Fibroblast of upper back skin (primary cell): ENCODE measurements at places on chromosomes 11 and 22.

DNA sequence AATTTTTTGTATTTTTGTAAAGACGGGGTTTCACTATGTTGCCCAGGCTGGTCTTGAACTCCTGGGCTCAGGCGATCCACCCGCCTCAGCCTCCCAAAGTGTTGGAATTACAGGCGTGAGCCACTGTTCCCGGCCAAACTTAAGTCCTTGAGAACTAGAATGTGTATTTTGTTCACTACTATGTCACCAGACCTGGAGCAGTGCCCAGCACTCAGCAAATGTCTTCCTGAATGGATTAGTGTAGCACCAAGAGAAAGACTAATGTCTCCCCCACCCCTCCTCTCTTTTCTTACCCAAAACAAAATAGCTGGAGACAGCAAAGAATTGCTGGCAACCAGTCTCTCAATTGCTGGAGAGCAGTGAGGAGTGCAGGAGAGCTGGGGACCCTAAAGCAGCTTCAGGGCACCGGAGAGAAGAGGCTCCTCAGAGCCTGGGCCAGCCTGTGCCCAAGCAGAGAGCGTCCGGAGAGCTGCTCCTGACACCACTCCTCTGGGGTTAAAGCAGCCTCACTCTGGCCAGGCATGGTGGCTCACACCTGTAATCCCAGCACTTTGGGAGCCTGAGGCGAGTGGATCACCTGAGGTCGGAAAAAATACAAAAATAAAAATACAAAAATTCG is 14.9 kb downstream of the SLC25A18 start:
- peak; percentile 46 for DNase-seq

DNA sequence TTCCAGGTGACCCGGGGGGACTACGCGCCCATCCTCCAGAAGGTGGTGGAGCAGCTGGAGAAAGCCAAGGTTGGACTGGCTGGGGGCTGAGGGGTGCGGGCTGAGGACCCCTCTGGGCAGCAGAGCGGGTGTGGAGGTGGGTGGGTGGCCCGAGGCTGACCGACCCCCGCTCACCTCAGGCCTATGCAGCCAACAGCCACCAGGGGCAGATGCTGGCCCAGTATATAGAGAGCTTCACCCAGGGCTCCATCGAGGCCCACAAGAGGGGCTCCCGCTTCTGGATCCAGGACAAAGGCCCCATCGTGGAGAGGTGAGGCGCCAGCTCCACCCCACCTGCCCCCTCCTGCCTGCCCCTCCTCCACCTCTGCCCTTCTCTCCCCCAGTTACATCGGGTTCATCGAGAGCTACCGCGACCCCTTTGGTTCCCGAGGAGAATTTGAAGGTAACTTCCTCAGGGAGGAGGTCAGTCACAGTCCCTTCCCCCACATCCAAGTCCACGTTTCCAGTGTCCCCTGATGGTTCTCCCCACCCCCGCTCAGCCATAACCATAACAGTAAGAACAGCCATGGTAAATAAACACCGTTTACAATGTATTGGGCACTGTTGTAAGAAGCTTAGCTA is 11.2 kb downstream of the DPP3 start:
- no peak for DNase-seq

DNA sequence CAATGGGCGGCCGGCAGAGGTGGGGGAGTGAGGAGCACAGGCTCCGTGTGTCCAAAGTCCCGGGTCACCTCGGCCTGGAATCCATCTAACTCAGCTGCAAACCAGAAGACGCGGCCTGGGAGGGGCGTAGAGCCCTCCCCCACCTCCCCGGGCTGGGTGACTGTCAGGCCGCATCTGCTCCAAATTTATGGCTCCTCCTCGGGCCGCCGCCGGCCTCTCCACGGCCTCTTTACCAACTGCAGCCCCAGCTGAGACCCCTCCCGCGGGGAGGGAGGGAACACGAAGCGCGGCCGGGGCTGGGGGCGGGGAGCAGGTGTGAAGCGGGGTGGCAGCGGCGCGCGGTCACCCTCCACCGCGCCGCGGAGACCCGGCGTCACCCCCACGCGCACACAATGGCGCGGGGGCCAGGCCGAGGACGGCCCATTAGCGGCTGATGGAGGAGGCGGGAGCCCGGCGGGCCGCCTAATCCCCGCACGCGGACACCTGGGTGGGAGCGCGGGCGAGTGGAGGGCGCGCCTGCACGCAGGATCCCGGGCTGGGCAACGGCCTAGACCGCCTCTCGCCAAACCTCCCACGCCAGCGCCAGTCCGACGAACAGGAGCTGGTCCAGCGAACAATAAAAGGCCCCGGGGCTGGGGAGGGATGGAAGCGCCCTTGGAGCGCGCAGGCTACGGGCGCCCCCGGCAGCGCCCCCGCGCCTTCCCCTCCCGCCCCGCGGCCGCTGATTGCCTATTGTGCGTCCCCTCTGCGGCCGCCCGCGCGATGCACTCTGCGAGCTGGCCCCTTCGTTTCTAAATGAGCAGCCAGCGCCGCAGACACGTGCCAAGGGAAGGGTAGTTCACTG is 25.9 kb upstream of the ROBO3 start:
- DNase-seq = no peak

GRCh38 chr11:119860561-119861094 is 131.6 kb upstream of the NECTIN1 start:
- DNase-seq = no peak

- peak; percentile 44 for DNase-seq
Observed at GRCh38 chr11:77065878-77066228, 918 bp upstream of the CAPN5 start.

DNA sequence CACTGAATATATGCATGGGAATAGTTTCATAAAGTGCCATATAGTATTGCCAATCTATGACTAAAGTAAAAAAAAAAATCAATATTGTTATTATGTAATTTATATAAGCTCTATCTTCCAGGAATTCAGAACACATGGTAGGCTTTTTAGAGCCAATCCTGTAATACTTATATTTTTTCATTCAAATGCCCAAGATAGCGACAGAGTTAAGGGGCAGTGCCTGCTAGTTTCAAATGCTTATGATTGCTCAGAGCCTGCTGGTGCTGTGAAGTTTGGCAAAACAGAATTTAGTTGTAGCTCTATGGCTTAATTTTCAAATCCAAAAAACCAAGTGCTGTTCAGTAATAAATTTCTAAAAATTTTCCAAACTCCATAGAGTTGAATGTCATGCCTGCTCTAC is 39.0 kb upstream of the BLID start:
- no peak for DNase-seq

GRCh38 chr11:62850911-62851806 is 11.8 kb upstream of the WDR74 start:
- no peak for DNase-seq
